ENCODE measurements at places on chromosomes 6 and 20.

DNA sequence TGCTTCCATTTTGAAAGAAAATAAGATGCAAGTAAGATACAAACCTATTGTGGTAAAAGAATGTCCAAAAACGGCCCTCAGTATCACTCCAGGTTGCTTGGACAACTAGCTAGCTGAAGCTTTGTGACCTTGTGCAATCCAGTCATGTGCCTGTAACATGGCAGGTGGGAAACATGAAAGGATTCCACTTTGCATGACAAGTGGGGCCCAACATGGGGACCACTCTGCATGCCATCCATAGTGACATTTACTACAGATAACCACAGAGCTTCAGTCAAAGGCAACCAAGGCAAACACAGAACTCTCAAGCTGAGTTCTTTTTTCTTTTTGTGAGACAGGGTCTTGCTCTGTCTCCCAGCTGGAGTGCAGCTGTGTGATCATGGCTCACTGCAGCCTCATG, 15.8 kb upstream of the FBXO9 start:
- DNase-seq: no peak

GRCh38 chr6:48641544-48641943, 530.5 kb upstream of the PTCHD4 start:
- no peak for DNase-seq

GRCh38 chr6:163828038-163828795, 413.7 kb downstream of the QKI start:
- DNase-seq: no peak

GRCh38 chr6:120945905-120946594, 388.2 kb downstream of the TBC1D32 start:
- no peak for DNase-seq

GRCh38 chr6:43950731-43951062, 176.6 kb downstream of the MRPL14 start:
- no peak for DNase-seq

GRCh38 chr6:1775441-1775840, 165.7 kb downstream of the FOXC1 start:
- DNase-seq: no peak

GRCh38 chr6:111992851-111993250, 61.1 kb upstream of the CCN6 start:
- DNase-seq: no peak

GRCh38 chr6:160260803-160261450, 2.3 kb upstream of the SLC22A2 start:
- no peak for DNase-seq

DNA sequence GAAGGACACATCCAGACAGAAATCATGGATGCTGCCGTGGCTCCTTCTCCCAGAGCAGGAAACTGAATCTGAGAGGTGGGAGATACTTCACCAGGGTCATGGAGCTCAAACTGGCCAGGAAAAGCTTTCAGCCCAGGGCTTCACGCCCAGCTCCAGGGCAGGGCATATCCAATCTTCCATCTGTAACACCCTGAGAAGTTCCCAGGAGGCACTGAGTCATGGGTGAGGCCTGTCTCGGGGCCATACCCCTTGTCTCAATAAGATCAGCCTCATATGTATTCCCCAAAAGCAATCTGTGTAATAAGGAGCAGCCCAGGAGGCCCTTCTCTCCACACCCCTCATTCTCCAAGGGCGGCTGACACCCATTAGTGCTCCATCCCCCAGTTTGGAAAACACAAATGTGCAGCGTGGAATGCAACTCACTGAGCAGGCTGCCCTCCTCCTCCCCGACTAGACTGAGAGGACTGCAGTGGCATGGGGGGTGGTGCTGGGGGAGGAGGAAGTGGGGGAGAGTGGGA, 439.3 kb upstream of the SULF2 start:
- no peak for DNase-seq

DNA sequence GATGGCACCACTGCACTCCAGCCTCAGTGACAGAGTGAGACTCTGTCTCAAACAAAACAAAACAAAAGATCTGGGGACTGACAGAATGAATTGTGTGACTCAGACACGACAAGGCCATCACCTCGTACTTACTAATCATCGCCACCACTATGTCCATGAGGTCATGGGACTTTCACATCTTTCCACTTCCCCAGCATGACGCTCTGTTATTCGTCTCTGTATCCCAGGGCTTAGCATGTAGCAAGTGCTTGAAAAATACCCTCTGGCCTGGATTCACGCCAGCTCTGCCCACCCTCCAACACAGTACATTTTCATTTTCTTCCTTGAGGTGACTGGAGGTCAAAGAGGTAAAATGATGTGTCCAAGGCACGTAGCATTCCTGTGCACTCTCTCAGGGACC, 27.8 kb downstream of the FGD2 start:
- no peak for DNase-seq

GRCh38 chr20:62978561-62978943, 26.0 kb downstream of the SLC17A9 start:
- no peak for DNase-seq

DNA sequence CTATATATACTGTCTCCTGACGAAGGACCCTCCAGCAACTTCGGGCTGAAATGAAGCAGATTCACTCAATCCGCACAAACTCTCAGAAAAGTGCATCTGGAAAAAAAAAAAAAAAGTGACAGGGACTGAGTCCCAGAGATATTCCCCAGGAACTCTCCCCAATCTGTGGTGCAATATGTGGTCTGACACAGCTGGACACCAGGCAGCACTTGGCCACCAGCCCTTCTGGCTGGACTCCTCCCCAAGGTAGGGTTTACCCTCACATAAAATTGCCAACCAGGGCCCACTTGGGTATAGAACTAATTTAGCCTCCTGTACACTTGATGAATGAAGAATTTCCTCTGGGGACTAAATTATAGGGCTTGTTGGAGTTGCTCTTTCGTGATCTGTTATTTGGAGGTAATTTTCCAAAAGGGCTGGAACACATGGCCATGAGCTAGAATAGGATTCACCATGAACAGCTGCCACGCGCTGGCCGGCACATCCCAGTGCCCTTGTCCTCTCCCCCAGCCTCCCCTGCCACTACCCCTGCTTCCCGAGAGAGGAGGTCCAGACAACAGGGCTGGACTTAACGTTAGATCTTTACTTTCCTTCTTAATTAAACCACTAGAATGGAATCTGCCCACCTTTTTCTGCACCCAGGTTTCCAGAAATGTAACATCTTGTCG, 379.2 kb downstream of the BMP2 start:
- no peak for DNase-seq

DNA sequence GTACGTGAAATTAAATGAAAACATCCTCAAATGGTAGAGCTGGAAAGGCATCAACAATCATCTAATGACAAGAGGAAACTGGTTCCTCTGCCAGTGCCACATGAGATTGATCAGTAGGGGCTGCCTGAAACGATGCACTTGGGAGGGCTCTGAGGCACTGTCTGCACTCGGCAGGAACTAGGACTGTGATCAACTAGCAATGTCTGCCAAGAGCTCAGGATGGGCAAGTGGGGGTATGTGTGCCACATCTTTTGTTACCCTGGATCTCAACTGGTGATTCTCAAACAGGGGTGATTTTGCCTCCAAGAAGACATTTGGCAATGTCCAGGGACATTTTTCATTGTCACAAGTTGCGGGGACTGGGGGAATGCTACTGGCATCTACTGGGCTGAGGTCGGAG, 1.9 kb downstream of the BPIFB6 start:
- DNase-seq: no peak

DNA sequence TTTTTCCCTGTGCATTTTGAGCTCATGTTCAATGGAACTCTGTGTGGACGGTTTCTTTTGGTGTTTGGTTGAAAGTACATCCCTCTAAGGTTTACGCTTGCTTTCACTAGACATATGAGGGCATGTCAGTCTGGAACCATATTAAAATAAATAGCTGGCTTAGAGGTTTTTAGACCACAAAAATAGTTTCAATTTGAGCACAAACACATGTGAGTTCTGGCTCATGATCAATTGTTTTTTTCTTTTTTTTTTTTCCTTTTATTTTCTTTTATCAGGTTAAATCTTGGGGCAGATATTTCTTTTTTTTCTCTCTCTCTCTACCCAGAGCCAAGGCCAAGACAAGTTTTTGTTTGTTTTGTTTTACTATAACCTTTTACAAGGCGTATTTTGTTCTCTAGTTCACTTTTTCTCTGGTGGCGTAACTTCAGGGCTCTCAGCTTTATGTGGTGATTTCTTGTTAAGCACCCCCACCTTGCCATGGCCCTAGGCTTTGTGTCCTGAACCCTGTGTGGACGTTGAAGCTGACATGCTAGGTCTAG, 92.9 kb downstream of the SHLD1 start:
- DNase-seq: no peak

GRCh38 chr6:154488802-154489437, 21.6 kb downstream of the CNKSR3 start:
- DNase-seq: no peak

GRCh38 chr6:26224940-26225847, 138.0 kb downstream of the HFE start:
- DNase-seq: no peak

DNA sequence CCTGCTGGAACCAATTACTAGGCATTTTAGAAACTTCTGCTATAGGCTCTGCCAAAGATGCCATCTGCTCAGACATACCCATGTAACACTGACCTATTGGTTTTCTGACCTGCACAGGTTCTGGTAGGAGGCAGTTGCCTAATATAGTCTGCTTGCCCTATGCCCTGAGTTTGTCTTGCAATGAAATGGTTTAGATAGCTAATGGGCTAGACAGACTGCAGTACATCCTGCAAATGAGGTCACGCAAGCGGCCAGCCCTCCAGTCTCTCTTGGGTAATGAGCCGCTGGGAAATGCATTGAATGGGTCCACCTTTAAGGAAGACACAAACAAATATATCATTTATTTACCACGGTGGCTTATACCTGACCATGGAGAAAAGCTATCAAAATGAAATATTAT, 90.6 kb upstream of the B3GAT2 start:
- no peak for DNase-seq

GRCh38 chr6:145423936-145424335, 311.4 kb downstream of the EPM2A start:
- DNase-seq: no peak

DNA sequence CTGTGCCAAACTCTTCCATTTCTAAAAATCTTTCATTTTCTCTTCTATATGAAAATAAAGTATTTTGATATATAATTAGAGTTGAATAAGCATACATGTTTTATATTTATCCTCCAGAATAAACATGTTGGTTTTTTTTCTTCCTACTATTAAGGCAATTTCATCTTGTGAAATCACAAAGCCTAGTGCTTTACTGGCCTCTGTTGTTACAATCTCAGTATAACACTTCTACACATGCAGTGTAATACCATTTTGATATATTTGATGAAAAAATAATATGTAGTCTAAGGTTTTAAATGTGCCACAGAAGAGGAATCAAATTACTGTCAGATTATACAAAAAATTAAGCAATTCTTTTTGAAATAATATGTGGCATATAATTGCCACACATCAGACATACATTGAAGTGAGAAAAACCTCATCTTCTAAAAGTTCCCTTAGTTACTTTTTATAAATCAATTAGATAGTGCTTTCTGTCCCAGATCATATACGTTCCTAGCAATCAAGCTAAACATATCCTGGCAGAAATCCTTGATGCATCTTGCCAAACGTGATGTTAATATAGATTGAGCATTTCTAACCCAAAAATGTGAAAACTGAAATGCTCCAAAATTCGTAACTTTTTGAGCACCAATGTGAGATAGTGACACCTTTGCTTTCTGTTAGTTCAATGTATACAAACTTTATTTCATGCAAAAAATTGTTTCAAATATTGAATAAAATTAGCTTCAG, 225.1 kb upstream of the MANEA start:
- DNase-seq: no peak

DNA sequence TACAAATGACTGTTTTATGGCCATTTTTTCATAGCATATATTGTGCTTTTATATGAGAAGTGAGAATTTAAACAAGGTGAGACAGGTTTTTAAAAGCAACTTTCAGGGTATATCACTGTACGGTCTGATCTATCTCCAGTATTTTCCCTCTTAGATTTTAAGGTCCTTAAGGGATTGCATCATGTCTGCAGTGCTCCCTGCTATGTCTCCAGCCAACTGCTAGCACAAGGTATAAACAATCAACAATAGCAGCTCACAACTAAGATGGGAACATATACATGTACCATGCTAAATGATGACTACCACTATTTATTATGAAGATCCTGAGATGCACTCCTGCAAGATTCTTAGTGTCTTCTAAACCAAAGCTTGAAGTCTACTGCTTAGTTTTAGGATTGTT, 7.2 kb downstream of the FUCA2 start:
- DNase-seq: no peak

DNA sequence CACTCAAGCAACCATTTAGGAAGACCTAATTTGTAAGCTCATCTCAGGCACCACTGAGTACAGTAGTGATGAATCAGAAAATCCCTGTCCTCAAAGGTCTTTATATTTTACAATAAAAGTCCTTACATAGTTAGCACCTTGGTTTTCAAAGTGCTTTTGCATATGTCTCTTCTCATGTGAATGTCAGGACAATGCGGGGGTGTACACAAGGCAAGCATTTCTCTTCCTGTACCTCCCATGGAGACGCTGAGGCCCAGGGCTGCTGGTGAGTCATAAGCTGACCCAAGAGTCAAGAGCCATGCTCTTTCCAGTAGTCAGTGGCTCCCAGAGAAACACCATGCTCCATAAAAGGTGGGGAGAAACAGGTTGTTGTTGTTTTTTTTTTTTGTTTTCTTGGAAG, 174.0 kb downstream of the GJA10 start:
- DNase-seq: no peak

DNA sequence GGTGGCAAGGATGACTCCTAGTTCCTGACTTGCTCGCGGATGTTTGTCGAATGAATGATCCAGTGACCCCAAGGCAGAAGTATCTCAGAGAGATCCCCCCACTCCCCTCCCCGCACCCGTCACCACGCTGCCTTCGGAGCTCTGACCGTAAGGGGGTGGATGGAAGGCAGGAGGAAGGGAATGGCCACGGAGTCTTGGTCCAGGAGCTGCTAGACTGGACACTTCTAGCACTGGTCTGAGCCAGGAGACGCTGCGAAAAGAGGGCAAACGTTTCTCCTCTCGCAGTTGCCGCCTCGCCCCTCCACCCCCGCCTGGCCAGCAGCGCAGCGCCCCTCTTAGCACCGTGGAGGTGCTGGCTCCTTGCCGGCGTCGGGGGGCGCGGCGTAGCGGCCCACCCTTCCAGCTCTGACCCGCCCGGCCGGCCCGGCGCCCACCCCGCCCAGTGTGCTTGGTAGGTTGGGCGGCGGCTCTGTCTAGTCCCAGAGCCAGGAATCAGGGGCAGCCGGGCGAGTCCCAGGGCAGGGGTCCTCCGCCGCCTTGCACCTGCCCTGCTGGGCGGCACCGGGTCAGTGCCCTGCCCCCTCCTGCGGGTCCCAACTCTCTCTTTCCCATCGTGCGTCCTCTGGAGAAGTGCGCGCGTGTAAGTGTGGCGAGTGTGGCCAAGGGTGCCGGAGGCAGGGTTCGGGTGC, 2.4 kb upstream of the DBNDD2 start:
- no peak for DNase-seq

DNA sequence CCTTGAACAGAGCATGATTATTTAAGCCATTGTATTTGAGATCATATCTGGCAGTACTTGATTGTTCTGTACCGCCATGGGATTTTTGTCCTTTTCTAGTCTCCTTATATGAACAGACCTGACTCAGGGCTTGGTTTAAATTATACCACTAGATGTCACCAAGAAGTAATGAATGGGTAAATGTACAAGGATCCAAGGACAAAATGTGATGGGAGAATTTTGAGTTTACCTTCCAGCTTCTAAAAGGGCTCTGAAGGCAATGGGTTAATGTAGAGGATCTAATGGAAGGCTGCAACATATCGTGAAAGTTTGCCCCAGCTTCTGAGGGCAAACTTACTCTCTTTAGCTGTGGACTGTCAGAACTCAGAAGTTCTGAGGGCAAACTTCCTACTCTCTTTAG, 12.0 kb downstream of the RNF8 start:
- no peak for DNase-seq

- DNase-seq: no peak
These were observed 24.7 kb upstream of the SRPK1 start for GRCh38 chr6:35945650-35946025.

Data from NCI-H2107 (cell line).